ENCODE measurements at places on chromosomes 2 and 18.

- DNase-seq: no peak
Observed at GRCh38 chr2:54492335-54492734, 36.2 kb downstream of the SPTBN1 start.

DNA sequence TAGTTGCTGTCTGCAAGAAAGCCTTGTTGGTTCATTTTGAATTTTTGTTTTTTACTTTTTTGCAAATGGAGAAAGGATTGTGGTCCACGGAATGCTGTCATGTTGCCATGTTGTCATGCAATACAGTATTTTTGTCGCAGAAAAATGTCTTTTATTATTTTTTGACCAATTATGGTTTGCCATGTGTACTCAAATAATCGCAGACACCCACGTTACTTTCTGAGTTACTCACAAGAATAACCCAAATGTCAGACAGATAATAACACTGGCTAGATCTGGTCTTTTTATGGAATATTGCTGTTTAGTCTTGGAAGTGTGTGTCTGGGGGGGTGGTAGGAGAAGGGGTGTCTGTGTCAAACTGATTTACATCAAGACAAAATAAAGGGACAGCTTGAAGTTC, 188.9 kb downstream of the LTBP1 start:
- peak; percentile 57 for DNase-seq

DNA sequence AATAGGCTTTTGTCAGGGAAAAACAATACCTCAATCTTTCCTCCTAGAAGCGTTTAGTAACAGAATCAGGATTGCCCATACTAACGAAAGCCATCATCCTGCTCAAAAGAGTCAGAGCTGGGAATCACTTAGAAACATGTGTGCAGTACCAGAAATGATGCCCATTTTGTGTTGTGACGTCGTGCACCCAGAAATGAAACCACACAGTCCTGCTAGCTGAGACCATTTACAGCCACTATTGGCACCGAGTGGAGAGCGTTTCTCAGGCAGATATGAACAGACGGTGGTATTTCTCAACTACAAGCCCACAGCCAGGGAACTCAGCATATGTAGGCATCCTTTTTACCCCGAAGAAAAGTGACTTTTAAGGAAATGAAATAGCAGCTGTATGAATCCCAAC, 284.3 kb upstream of the LRATD1 start:
- DNase-seq: no peak

GRCh38 chr2:28270456-28271152, 122.1 kb upstream of the FOSL2 start:
- DNase-seq: no peak

GRCh38 chr18:35352283-35352682, 8.1 kb upstream of the ZNF24 start:
- no peak for DNase-seq

GRCh38 chr2:32627441-32627813, 423 bp upstream of the TTC27 start:
- peak; percentile 55 for DNase-seq

DNA sequence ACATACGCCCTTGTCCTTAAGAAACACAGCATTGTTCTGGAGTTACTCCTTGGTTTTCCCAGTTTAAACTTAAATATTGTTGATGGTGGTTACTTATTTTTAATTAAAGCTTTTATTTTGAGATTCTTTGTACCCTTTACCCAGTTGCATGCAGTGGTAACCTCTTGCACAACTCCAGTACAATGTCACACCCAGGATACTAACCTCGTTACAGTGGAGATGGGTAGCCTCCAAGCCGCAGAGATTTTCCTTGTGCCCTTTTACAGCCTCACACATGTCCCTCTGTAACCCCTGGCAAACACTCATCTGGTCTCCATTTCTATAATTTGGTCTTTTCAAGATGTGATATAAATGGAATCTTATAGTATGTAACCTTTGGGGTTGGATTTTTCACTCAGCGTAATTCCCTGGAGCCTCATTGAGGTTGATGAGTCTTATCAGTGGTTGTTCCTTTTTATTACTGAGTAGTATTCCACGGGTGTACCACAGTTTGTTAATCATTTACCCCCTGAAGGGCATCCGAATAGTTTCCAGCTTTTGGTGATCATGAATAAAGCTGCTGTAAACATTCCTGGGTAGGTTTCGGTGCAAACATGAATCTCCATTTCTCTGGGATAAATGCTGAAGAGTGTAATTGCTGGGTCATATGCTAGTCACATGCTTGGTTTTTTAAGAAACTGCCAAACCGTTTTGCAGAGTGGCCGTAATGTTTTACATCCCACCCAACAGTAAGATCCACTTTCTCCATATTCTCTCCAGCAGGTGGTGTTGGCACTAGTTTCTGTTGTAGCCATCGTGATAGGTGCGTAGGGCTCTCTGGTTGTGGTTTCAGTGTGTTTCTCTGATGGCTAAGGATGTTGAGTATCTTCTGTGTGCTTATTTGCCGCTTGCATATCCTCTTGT, 68.6 kb downstream of the DGKD start:
- no peak for DNase-seq

DNA sequence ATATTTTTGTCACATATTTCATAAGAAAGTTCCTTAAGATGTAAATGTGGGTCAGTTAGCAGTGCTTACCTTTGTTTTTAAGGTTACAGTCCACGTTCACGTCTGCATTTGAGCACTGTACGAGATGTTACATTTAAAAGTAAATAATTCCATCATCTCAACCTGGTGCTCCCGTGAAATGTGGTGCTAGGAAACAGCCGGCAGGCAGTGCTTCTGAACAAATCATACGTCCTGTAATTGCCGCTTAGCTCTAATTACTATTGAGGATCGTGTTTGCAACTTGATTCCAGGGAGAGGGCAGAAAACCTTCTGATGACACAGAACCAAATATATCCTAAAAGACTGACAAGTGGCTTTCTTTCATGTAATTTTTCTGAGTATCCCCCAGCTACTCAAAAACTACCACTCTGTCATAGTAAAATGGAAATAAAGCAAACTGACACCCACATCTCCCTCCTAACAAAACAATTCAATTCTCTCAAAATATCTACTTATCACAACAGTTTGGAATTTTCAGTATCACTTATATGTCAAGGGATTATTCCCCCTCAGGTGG, 297.8 kb upstream of the SESTD1 start:
- DNase-seq: no peak

DNA sequence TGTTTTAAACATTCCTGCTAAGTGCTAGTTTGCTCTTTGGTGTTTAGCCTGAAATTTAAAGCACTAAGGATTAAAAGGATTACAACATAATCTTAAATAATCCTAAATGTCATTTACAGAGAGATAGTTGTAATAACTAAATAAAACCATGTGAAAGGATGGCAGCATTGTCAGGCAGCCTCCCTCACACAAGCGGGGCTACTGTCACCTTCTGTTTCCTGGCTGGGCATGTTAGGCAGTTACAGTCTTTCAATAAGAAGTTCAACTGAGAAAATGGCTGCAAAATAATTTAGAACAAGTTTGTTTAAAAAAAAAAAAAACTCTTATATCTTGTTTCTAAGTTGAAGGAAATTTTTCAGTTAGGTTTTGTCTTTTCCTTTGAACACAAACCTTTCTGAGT, 124.9 kb downstream of the ARHGAP15 start:
- no peak for DNase-seq

DNA sequence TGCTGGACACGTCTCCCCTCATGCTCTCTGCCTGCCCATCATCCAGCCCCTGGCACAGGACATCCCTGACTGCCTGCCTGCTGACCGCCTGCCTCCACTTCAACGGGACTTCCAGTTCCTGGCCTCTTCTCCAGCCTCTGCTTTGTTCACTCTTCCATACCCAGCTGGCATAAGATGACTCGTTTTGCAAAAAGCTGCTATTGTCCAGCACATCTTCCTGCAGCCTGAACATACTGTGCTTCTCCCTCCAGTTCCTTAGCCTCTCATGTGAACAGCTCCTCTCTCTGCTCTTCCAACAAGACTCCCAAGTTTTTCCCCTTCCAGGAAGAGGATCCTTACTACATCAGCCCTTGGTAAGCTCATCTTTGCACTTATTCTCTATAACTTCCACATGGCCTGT, 62.4 kb upstream of the SKOR2 start:
- DNase-seq: no peak

DNA sequence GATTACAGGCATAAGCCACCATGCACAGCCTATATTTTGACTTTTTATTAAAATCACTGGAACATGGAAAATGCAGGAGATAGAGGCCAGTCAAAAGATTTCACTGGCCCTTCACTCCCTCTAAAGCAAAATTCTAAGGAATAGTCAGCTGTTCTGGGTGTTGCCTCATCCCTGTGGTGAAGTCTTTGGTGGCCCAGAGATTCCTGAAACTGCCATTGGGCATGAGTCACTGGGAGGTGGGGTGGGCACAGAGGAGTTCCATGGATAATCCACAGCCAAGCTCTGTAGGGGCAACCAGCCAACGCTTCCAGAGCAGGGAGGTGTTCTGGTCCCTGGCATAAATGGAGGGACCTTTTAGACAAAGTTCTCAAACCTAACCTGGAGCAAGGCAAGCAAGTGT, 89.7 kb upstream of the TTC39C start:
- DNase-seq: peak; percentile 65

DNA sequence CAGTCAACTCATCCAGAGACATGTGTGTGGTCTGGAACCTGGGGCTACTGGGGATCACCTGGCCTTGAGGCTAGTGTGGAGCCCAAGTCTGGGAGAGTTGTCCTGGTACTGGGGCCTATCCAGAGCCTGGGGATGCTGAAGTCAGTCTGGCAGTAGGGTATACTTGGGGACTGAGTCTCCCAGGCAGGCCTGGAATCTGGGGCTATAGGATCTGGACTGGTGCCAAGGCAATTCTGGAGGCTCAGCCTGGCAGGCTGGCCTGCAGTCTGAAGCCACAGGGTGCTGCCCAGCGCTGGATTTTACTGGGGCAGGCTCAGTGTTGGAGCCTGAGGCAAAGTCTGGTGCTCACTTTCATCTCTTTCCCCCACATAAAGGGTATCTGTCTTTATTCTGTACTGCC, 46.5 kb downstream of the AQP4 start:
- no peak for DNase-seq

- peak; percentile 15 for DNase-seq
Observed at GRCh38 chr2:134900151-134900550, 18.5 kb upstream of the CCNT2 start.

Data from fibroblast of the aortic adventitia (primary cell).